Upper lobe of right lung (tissue), 1 donor: ENCODE measurements at places on chromosomes 5 and 9. TPM values are rescaled to one million over a fixed set of nuclear protein-coding genes. Genes with fewer than 3 reads are reported as not detected.

GRCh38 chr5:23071682-23072081 lies 218.5 kb upstream of the CDH12 start:
- H3K36me3 ChIP-seq = no peaks in the 10 kb centered on the region
- no peaks in the 10 kb centered on the region for H3K4me1 ChIP-seq
- DNase-seq = no peak
- no peak overlapping the region for H3K4me3 ChIP-seq
- no peak overlapping the region for H3K27ac ChIP-seq
- H3K27me3 ChIP-seq = no peaks in the 10 kb centered on the region

GRCh38 chr5:134552301-134552700 lies 26.8 kb downstream of the JADE2 start:
- H3K27ac ChIP-seq = peak overlapping the region; percentile 24
- DNase-seq = no peak
- H3K4me1 ChIP-seq = peaks cover 40% of the 10 kb centered on the region
- H3K36me3 ChIP-seq = peaks cover 39% of the 10 kb centered on the region
- no peaks in the 10 kb centered on the region for H3K27me3 ChIP-seq
- H3K4me3 ChIP-seq = no peak overlapping the region

SH3PXD2B gene
- 46.2 TPM for total RNA-seq

PRLR gene
- total RNA-seq = 1.6 TPM

- peaks cover 23% of the 10 kb centered on the region for H3K36me3 ChIP-seq
- no peak overlapping the region for H3K4me3 ChIP-seq
- H3K4me1 ChIP-seq = peaks cover 8% of the 10 kb centered on the region
- H3K27me3 ChIP-seq = no peaks in the 10 kb centered on the region
- H3K27ac ChIP-seq = no peak overlapping the region
Measured at GRCh38 chr5:138883211-138883610, 8.1 kb upstream of the LRRTM2 start.

PDLIM4 gene
- 7.4 TPM for total RNA-seq

FBLL1 gene
- total RNA-seq = not detected

DNA sequence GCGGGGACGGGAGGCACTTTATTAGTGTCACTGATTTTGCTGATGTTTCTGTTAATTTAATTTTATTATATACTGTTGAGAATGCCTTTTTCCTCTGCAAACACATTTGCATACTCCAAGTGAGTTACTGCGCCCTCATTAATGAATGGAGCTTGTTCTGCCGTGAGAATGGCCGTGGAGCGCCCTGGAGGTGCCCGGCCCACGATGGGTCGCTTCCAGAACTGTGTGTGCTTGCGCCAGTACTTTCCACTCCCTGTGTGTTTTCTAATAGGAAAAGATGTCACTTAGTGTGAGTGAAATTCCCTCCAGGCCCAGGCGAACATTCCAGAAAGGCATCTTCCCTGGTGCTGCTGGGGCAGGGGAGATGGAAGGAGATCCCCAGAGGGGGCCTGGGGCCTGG lies 30.1 kb downstream of the NDUFS6 start:
- no peak overlapping the region for H3K27ac ChIP-seq
- H3K27me3 ChIP-seq = peaks cover 14% of the 10 kb centered on the region
- no peaks in the 10 kb centered on the region for H3K36me3 ChIP-seq
- no peaks in the 10 kb centered on the region for H3K4me1 ChIP-seq

DNA sequence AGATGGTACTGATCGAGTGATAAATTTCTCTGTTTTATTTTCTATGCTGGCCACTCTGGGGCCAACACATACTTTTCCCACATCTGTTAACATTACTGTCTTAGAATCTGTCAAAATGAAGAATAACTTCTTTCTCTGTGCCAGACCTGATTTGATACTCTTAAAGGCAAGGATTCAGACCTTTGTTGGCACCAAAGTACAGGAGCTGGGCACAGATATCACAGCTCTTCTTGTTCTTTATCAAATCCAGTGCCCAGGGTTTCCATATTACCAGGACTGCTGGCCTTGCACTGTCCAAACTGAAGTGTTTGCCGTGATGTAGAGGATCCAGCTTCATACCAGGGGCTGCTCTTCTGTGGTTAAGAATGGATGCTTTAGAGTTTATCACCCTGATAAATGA lies 20.9 kb downstream of the ZNF474 start:
- H3K36me3 ChIP-seq = no peaks in the 10 kb centered on the region
- H3K27me3 ChIP-seq = no peaks in the 10 kb centered on the region
- no peak overlapping the region for H3K27ac ChIP-seq
- no peaks in the 10 kb centered on the region for H3K4me1 ChIP-seq
- DNase-seq = no peak
- H3K4me3 ChIP-seq = no peak overlapping the region

- no peaks in the 10 kb centered on the region for H3K36me3 ChIP-seq
- DNase-seq = no peak
- peaks cover 5% of the 10 kb centered on the region for H3K27me3 ChIP-seq
- no peak overlapping the region for H3K27ac ChIP-seq
- H3K4me1 ChIP-seq = peaks cover 6% of the 10 kb centered on the region
Measured at GRCh38 chr5:147512659-147513379, 3.0 kb upstream of the DPYSL3 start.

SPRY4 gene
- 89.8 TPM for total RNA-seq

SLC22A4 gene
- total RNA-seq = 1.8 TPM

- H3K27ac ChIP-seq = no peak overlapping the region
- H3K4me1 ChIP-seq = no peaks in the 10 kb centered on the region
- no peaks in the 10 kb centered on the region for H3K36me3 ChIP-seq
- no peaks in the 10 kb centered on the region for H3K27me3 ChIP-seq
- no peak overlapping the region for H3K4me3 ChIP-seq
Measured at GRCh38 chr9:98375138-98375726, 119.8 kb upstream of the TBC1D2 start.

KIF12 gene
- total RNA-seq = 6.2 TPM

- no peaks in the 10 kb centered on the region for H3K4me1 ChIP-seq
- DNase-seq = no peak
- H3K27ac ChIP-seq = no peak overlapping the region
- no peaks in the 10 kb centered on the region for H3K36me3 ChIP-seq
Measured at GRCh38 chr5:58911270-58911669, 328.4 kb downstream of the RAB3C start.

DNA sequence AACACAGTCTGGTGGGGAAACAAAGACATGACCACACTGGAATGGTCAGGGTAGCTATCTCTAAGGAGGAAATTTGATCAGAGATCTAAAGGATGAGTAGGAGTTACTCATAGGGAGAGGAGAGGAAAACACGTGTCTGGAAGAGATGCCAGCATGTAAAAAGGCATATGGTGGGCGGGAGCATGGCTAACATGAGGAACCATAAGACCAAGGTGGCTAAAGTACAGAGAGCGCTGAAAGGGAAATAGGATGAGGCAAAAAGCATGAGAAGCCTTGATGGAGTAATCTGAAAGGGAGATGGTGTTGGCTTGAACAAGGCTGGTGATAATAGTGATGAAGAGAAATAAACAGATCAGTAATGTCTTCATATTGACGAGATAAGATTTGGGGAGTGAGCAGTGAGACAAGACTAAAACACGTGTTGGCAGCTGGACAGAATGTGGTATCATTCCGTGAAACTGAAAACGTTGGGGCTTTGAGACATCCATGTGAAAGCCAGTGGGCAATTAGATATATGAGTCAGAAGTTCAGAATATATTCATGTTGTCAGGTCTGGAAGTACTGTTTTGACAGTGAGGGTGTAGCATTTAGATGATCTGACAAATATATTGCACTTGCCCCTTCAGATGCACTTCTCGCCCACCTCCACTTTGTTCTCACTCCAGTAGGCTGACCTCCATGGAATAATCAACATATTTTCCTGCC lies 209.1 kb upstream of the KCNN2 start:
- H3K27ac ChIP-seq = no peak overlapping the region
- DNase-seq = no peak
- no peak overlapping the region for H3K4me3 ChIP-seq
- H3K36me3 ChIP-seq = no peaks in the 10 kb centered on the region
- no peaks in the 10 kb centered on the region for H3K4me1 ChIP-seq
